ENCODE measurements at places on chromosomes 3 and 15. TPM values are rescaled to one million over a fixed set of nuclear protein-coding genes. Genes with fewer than 3 reads are reported as not detected.

Gene STRIT1
- not detected for polyA plus RNA-seq

GRCh38 chr3:14601692-14602005 is 49.9 kb upstream of the CCDC174 start:
- DNase-seq, result no peak
- no peaks in the 10 kb centered on the region for H3K36me3 ChIP-seq
- H3K27me3 ChIP-seq, result peaks cover 64% of the 10 kb centered on the region
- H3K27ac ChIP-seq, result no peak overlapping the region

Gene CDC25A
- 3.9 TPM for polyA plus RNA-seq

- H3K36me3 ChIP-seq, result peaks cover 20% of the 10 kb centered on the region
- DNase-seq, result peak; percentile 97
- H3K4me1 ChIP-seq, result no peaks in the 10 kb centered on the region
- peak overlapping the region; percentile 83 for H3K4me3 ChIP-seq
- H3K27ac ChIP-seq, result peak overlapping the region; percentile 99
Measured at GRCh38 chr3:9396301-9396631, 1.1 kb upstream of the SETD5 start.

DNA sequence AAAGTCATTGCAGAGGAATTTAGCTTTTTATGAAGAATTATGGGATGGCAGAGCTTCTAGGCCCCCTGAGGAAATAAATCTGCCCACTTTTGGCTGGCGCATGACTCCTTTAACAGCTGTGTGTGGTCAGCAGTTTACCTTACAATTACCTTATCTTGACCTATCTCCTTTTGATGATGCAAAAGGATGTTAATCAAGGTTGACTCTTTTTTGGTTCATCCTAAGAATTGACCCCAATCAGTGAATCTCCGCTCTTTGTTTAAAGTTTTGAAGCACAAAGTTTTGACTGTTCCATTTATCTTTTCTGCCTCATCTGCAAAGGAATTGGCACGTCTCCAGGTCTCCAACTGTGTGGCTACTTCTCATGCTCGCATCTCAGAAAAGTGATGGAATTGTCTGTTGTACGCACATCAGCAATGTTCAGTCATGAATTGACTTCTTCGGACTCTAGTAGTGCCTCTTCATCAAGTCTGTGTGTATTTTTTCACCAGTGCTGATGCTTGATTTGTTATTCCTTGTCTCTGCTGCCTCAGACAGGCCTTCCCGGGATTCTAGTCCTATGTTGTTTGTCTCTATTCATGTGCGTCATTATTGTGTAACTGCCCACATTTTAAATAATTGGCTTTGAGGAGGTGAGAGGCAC is 196.2 kb upstream of the CFAP20DC start:
- DNase-seq, result no peak
- H3K27ac ChIP-seq, result no peak overlapping the region
- peaks cover 20% of the 10 kb centered on the region for H3K4me1 ChIP-seq
- no peaks in the 10 kb centered on the region for H3K27me3 ChIP-seq
- no peaks in the 10 kb centered on the region for H3K36me3 ChIP-seq

DNA sequence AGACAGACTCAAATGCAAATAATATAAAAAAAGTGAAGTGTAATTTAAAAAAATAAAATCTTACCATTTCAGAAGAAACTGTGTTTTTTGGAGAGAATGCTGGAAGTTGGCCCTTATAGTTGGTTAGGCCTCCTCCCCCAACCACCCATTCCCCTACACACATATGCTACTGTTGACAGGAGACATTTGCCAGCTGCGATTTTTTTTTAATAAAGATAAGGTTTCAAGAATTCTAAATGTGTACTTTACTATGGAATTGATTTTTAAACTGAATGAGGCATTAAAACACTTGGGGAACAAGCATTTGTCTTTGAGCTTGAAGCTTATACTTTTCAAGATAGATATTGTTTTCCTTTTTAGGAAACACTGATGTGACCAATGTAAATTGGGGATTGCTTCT is 4.4 kb upstream of the SSR3 start:
- H3K4me1 ChIP-seq, result no peaks in the 10 kb centered on the region
- H3K4me3 ChIP-seq, result no peak overlapping the region
- H3K36me3 ChIP-seq, result no peaks in the 10 kb centered on the region
- H3K27ac ChIP-seq, result no peak overlapping the region
- no peak for DNase-seq

GRCh38 chr3:18428036-18428435 is 2.9 kb upstream of the SATB1 start:
- no peaks in the 10 kb centered on the region for H3K4me1 ChIP-seq
- H3K4me3 ChIP-seq, result no peak overlapping the region
- H3K27ac ChIP-seq, result no peak overlapping the region
- H3K36me3 ChIP-seq, result no peaks in the 10 kb centered on the region
- H3K27me3 ChIP-seq, result no peaks in the 10 kb centered on the region

DNA sequence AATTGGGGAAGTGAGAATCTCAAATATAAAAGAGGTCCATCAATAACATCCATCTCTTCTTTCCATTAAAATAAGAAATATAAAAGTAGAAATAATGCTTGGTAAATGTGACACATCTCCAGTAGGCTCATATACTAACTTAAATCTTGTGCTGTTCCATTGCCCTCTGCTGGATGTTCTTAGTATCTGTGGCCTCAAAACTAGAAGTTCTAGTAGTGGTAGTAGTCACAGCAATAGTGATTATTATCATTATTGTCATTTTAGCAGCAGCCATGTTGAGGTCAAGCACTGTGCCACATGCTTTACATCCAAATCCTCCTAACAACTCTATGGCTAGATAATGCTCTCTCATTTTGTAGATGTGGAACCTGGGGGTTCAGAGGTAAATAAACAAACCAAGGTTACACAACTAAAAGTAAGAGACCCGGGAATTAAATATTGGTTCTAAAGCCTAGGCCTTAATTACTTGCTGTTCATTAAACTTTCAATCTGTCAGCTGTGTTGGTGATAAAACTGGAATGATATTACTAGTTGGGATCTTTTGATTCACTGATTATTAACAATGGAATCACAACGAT is 20.2 kb upstream of the BTLA start:
- H3K27ac ChIP-seq, result no peak overlapping the region
- no peak overlapping the region for H3K4me3 ChIP-seq
- no peak for DNase-seq
- H3K36me3 ChIP-seq, result no peaks in the 10 kb centered on the region
- H3K4me1 ChIP-seq, result no peaks in the 10 kb centered on the region

Gene CLRN1
- polyA plus RNA-seq, result not detected

GRCh38 chr3:72043204-72044133 is 258.5 kb upstream of the PROK2 start:
- H3K27me3 ChIP-seq, result no peaks in the 10 kb centered on the region
- no peak overlapping the region for H3K27ac ChIP-seq
- DNase-seq, result no peak

DNA sequence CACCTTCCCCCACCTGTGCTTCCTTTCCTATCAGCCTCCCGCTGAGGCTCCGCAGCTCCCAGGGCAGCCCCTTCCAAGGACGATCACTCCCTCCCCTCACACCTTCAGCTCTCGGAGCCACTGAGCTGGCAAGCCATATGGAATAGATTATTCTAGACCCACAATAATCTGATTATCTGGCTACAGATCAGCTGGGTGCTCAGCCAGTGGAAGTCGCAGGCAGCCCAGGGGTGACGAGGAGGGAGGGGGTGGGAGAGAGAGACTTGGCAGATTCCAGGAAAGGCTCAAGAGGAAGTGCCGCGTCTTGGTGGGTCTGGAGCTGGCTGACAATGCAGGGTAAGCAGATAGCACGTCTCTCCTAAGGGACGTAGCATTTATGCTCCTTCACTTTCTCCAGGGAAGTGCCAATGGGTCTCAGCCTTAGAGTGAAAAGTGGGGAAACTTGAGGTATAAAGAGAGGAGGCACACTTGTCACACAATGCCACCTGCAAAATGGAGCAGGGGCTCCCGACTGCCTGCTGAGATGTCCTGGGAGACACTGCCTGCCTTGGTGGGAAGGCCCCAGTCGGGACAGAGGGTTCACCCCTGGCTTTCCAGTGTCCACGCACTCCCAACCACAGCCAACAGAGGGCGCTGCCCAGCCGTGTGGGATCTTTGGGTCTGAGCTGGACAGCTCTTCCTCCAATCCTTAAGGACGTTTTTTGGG is 9.4 kb upstream of the MESP1 start:
- no peak overlapping the region for H3K4me3 ChIP-seq
- no peaks in the 10 kb centered on the region for H3K27me3 ChIP-seq
- peak overlapping the region; percentile 63 for H3K27ac ChIP-seq
- H3K36me3 ChIP-seq, result no peaks in the 10 kb centered on the region
- peaks cover 8% of the 10 kb centered on the region for H3K4me1 ChIP-seq

DNA sequence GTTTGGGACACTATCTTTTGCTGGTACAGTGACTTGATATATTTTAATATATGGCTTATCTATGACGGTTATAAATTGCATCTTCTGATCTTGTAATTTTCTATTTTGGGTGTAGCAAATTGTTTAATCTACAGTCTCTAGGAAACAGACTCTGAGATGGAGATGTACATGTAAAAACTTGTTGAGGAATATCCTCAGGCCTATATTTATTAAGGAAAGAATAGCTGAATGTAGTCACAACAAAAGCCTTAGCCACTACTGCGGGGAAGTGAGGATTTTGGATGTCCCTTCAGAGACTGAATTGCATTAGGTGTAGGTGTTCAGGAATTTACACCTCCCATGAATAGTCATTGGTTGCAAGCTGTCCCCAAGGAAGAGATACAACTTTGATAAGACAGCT is 13.8 kb upstream of the OR5K3 start:
- DNase-seq, result no peak
- no peaks in the 10 kb centered on the region for H3K4me1 ChIP-seq
- H3K27ac ChIP-seq, result no peak overlapping the region
- H3K36me3 ChIP-seq, result no peaks in the 10 kb centered on the region
- no peak overlapping the region for H3K4me3 ChIP-seq

Gene CA12
- polyA plus RNA-seq, result 29.4 TPM

- no peaks in the 10 kb centered on the region for H3K27me3 ChIP-seq
- H3K4me1 ChIP-seq, result no peaks in the 10 kb centered on the region
- H3K27ac ChIP-seq, result no peak overlapping the region
- no peaks in the 10 kb centered on the region for H3K36me3 ChIP-seq
Measured at GRCh38 chr3:190444576-190445145, 5.0 kb downstream of the TMEM207 start.
